ENCODE measurements at places on chromosomes 7 and 10. TPM values are rescaled to one million over a fixed set of nuclear protein-coding genes. Genes with fewer than 3 reads are reported as not detected.

DNA sequence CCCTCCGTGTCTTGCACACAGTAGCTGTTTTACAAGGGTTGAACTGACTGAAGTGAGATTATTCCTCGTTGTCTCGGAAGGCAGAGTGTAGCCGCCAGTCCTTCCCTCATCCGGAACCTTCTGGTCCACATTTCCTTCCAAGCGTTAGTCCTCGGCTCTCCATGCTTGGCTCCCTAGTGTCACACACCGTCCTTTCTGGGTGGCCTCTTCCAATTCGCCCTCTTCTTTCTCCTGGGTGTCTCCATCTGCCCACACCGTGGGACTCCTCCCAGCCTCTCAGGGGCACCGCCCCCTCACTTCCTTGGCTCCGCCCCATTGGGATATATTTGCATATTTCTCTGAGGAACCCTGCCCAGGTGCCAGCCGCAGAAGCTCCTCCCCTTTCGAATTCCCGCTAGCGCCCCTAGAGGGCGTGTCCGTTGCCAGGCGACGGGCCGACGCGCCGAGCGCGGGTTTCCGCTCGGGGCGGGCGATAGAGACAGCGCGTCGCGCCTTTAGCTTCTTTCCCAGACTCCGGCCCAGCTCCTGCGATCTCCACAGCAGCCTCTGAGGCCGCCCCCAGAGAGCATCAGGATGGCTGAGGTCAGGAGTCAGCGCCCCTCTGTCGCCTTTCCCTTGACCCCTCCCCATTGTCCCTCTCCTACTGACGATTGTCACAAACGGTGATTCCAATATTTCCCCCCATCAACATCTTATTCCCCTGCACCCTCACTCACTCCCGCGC, at the start of gene CFAP58:
TSS of gene CFAP58 (plus strand) at position 509 of the 724 bp plus-strand sequence. CDS start at position 574, 65 bp downstream.
- peak; percentile 77 for DNase-seq

DNA sequence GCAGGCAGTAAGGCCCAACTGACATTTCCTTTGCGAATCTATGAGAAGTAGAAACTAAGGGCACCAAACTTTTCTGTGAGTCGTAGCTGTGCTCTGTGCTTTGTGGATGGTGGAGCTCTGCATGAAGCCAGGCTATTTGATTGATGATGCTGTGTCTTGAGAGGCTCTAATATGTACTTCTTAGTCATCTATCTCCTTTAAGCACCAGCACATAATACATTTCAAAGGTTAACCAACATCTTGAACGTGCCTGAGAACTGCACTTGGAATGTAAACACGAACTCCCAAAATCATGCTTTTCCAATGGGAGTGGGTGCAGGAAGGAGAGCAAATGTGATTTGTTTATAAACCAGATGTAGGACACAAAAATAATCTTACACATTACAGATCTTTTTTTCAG, 411.6 kb downstream of the PARD3 start:
- DNase-seq = no peak

DNA sequence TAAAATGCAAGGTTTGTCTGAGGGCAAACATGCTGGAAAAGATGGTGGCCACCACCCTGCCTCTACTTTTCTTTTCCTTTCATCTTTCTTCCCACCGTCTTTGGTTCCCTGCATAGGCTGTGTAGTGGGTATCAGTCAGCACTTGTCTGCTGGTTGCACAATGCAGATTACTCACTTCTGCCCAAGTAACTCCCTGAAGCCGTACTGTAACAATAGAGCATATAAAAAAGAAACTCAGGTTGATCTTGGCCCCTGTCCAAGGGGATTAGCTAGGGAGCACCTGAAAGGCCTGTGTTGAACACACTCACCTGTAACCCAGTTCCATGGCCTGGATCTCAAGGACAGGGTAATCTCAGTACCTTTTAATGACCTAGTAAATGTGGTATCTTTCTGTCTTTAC, 533.0 kb upstream of the GALNT17 start:
- no peak for DNase-seq

DNA sequence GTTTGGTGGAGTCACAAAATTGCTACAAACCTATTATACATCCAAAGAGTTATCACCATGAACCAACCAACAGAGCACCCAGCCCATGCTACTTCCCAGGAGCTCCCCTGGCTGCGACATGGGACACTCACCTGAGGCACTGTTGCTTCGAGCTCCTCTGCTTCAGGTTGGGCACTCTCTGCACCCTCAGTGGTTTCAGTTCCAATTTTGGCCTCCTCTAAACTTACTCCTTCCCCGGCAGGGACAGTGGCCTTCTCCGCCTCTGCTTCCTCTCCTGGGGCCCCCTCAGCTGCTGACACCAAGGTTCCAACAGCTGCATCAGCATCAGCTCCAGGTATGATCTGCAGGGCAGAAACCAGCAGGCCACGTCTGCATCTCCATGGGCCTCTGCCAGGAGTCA, 120.4 kb upstream of the TARP start:
- DNase-seq = no peak

DNA sequence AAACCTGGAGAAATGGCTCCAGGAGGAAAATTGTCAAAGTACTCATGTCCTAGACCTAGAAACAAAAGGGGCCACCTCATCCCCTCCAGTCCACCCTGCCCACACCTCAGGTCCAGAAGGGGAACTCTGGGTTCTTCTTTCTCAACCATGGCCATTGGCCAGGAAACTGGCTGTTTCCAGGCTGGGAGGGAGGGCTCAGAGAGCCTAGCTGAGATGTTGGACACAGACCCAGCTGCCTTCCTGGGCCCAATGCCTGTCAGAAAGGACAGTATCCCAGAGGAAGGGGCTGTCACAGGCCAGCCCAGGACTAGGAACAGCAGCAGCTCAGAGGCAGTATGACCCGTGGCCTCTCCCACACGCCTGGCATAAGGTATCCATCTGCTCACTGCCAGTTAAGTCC, 9.6 kb downstream of the GRID1 start:
- no peak for DNase-seq

- DNase-seq = no peak
Observed at GRCh38 chr10:58356756-58357155, 21.9 kb downstream of the UBE2D1 start.

GRCh38 chr7:22427855-22428254, 70.9 kb upstream of the RAPGEF5 start:
- DNase-seq = no peak

Gene CSGALNACT2
- total RNA-seq = 8.9 TPM

Gene DYNC1I1
- 2.6 TPM for total RNA-seq

Gene CLRN3
- total RNA-seq = 2.7 TPM

Gene CABCOCO1
- total RNA-seq = 1.2 TPM

Gene C7orf57
- not detected for total RNA-seq

Data from progenitor cell of endocrine pancreas (in vitro differentiated cells).